ENCODE measurements at places on chromosomes 2 and 18. TPM values are rescaled to one million over a fixed set of nuclear protein-coding genes. Genes with fewer than 3 reads are reported as not detected.

RNF138 gene
- total RNA-seq = 14.4 TPM

PXDN gene
- total RNA-seq = 291 TPM

AQP12A gene
- not detected for total RNA-seq

CHRNG gene
- total RNA-seq = not detected

CAPG gene
- 223 TPM for total RNA-seq

SF3B6 gene
- 101 TPM for total RNA-seq

RMC1 gene
- total RNA-seq = 13.3 TPM
